ENCODE measurements at places on chromosomes 4 and X.

DNA sequence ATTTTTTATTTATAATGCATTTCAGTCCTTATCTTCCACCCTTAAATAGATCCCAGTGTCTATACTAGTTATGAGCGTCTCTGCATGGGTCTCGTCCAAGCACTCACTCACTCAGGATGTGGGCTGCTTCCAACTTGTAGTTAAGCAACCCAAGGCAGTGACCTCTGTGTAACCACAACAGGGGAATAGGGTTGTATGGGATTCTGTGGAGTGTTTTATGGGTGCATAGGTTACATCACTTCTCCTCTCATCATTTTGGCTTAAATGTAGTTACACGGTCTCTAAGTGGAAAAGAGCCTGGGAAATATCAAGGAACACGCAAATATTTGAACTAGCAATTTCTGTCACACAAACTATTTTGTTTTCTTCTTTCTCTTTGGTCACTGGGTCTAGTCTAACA is 931.0 kb downstream of the STIM2 start:
- H3K4me3 ChIP-seq: no peak overlapping the region

GRCh38 chrX:149471397-149471796 is 33.7 kb downstream of the IDS start:
- H3K4me1 ChIP-seq: peaks cover 25% of the 10 kb centered on the region
- no peak for DNase-seq
- peaks cover 4% of the 10 kb centered on the region for H3K27me3 ChIP-seq
- no peaks in the 10 kb centered on the region for H3K36me3 ChIP-seq
- no peak overlapping the region for H3K27ac ChIP-seq

- H3K36me3 ChIP-seq: no peaks in the 10 kb centered on the region
- peaks cover 55% of the 10 kb centered on the region for H3K4me1 ChIP-seq
- peak overlapping the region; percentile 88 for H3K27ac ChIP-seq
- peaks cover 5% of the 10 kb centered on the region for H3K27me3 ChIP-seq
- no peak for DNase-seq
- peak overlapping the region; percentile 92 for H3K4me3 ChIP-seq
Measured at GRCh38 chrX:24148535-24149350, 786 bp upstream of the ZFX start.

- H3K4me3 ChIP-seq: no peak overlapping the region
- H3K4me1 ChIP-seq: no peaks in the 10 kb centered on the region
- peaks cover 9% of the 10 kb centered on the region for H3K27me3 ChIP-seq
- DNase-seq: no peak
- H3K36me3 ChIP-seq: no peaks in the 10 kb centered on the region
Measured at GRCh38 chrX:133847340-133847994, 137.9 kb downstream of the GPC3 start.

- H3K4me1 ChIP-seq: peaks cover 7% of the 10 kb centered on the region
- no peak overlapping the region for H3K4me3 ChIP-seq
- H3K27me3 ChIP-seq: peaks cover 2% of the 10 kb centered on the region
Measured at GRCh38 chrX:110159865-110160264, 157.0 kb downstream of the TMEM164 start.

DNA sequence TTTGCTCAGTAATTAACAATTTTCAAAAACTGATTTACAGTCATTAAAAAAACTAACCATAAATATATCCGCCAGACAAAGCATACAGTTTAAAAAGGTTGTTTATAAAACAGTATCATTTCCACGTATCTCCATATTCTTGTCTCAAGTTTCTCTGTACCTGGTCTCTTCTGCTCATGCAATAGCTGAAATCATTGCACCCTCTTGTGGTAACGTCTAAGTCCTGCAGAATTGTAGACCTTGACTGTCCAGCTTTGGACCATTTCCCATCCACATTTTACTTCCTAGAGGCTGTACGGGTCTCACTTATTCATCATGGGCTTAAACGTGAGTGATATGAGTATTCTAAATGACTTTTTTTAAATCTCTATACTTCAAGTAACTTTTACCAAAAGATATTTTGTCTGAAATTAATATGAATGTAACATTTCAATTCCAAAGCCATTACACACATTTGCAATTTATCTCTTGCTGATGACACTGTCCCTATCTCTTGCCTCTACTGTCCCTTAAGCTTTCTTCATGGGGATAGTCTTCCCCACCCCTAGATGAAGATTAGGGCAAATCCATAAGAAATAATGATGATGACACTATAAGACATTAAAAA is 118.5 kb downstream of the BTC start:
- H3K4me3 ChIP-seq: no peak overlapping the region
- H3K27me3 ChIP-seq: peaks cover 2% of the 10 kb centered on the region
- peak; percentile 2 for DNase-seq
- no peaks in the 10 kb centered on the region for H3K36me3 ChIP-seq
- H3K4me1 ChIP-seq: no peaks in the 10 kb centered on the region

DNA sequence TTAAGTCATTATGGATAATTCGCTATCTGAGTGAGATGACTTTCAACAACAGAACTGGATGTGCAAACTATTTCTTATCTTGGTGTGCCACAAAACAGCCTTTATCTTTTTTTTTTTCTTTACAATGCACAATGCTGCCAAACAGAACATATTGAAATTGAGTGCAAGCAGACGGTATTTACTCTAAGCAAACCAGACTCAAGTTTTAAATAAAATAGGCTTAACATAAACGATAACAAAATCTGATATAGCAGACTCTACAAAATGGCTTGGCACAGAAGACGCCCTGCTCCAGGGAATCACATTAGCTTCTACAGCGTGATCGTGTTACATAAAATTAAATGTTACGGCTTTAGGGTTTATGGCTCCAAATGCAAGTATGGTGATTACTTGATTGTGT is 9.6 kb upstream of the STK32B start:
- DNase-seq: no peak
- no peak overlapping the region for H3K4me3 ChIP-seq
- H3K36me3 ChIP-seq: no peaks in the 10 kb centered on the region

GRCh38 chrX:52933976-52934703 is 24.2 kb downstream of the FAM156A start:
- H3K27ac ChIP-seq: peak overlapping the region; percentile 96
- H3K27me3 ChIP-seq: peaks cover 18% of the 10 kb centered on the region
- peak overlapping the region; percentile 92 for H3K4me3 ChIP-seq
- peak; percentile 5 for DNase-seq
- H3K4me1 ChIP-seq: peaks cover 20% of the 10 kb centered on the region

- DNase-seq: no peak
- H3K36me3 ChIP-seq: no peaks in the 10 kb centered on the region
- no peak overlapping the region for H3K27ac ChIP-seq
- no peaks in the 10 kb centered on the region for H3K27me3 ChIP-seq
Measured at GRCh38 chr4:31518796-31519250, 798.7 kb downstream of the PCDH7 start.

DNA sequence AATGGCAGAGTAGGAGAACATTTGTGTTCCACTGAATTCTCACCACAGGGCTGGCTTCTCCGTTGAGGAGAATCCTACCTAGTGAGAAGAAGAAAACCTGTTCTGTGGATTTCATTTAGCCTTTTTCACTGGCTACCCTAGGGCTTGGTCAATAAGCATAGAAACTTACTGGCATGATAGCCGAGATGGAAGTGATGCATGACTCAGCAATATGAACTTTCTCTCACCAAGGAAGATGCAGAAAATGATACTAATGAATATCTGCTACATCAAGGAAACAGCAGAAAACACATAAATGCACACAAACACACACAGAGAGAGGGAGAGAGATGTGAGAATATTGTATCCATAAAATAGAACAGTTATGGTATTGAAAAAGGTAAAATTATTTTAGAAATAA is 216.3 kb downstream of the HHIP start:
- H3K4me1 ChIP-seq: no peaks in the 10 kb centered on the region
- H3K27ac ChIP-seq: no peak overlapping the region
- no peak for DNase-seq
- H3K36me3 ChIP-seq: no peaks in the 10 kb centered on the region
- H3K27me3 ChIP-seq: no peaks in the 10 kb centered on the region

DNA sequence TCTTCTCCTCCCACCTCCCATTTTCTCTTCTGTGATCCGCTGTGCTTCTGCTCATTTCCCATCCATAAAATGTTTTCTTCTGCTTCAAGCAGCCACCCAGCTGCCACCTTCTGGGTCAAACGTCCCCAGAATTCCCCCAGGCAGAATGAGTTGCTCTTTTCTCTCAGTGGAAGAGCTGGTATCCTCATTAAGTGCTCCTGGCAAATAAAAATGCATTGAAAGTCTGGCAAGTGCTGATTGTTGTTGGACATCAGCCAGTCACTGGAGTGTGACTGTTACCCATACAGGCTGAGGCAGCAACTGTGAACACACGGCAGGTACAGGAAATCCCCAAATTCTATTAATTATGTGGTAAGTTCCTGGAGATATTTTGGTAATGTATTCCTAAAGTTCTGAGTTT is 52.6 kb downstream of the LIMCH1 start:
- no peaks in the 10 kb centered on the region for H3K36me3 ChIP-seq
- H3K27ac ChIP-seq: no peak overlapping the region
- no peaks in the 10 kb centered on the region for H3K4me1 ChIP-seq
- DNase-seq: no peak
- peaks cover 2% of the 10 kb centered on the region for H3K27me3 ChIP-seq

GRCh38 chr4:75715105-75715799 is 9.1 kb upstream of the USO1 start:
- H3K4me1 ChIP-seq: no peaks in the 10 kb centered on the region
- no peak for DNase-seq
- peaks cover 1% of the 10 kb centered on the region for H3K27me3 ChIP-seq
- no peak overlapping the region for H3K27ac ChIP-seq
- no peak overlapping the region for H3K4me3 ChIP-seq

- no peaks in the 10 kb centered on the region for H3K27me3 ChIP-seq
- H3K27ac ChIP-seq: no peak overlapping the region
Measured at GRCh38 chr4:84814094-84814750, 152.3 kb downstream of the WDFY3 start.

- H3K27ac ChIP-seq: no peak overlapping the region
- H3K27me3 ChIP-seq: peaks cover 7% of the 10 kb centered on the region
- no peak overlapping the region for H3K4me3 ChIP-seq
- no peaks in the 10 kb centered on the region for H3K36me3 ChIP-seq
- peak; percentile 19 for DNase-seq
Measured at GRCh38 chr4:80361329-80361900, 25.9 kb downstream of the CFAP299 start.

GRCh38 chrX:104488811-104489210 is 77.2 kb upstream of the IL1RAPL2 start:
- H3K36me3 ChIP-seq: no peaks in the 10 kb centered on the region
- DNase-seq: no peak
